ENCODE measurements at places on chromosomes 16 and 17.

- DNase-seq, result no peak
Observed at GRCh38 chr17:58947824-58948223, 158.9 kb downstream of the TRIM37 start.

GRCh38 chr16:20918486-20919239, 18.1 kb downstream of the LYRM1 start:
- DNase-seq, result peak; percentile 35

DNA sequence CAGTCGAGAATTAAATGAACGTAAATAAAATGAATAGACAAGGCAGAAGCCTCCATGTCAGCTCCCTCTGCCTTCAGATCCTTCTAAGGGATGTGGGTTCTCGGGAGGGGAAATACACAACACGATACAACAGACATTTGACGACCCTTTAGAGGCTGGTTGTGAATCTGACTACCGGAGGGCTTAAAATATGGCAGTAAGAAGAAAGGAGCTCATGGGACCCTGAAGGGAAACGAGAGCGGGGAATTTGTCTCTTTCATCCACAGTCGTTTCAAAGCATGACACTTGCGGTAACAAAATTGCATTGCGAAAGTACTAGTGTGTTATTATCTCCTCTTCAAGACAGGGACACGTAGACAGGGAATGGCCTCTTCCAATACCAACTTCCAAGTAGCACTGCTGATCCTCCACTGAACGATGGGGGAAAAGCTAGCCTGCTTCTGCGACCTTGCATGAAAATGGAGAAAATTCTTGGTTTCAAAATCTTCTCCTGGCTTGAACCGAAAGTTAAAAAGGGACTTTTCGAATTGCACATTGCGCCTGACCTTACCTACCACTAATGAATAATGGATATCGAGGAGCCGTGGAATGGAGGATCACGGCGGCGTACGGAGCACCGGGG, 1.2 kb upstream of the TNRC6C start:
- peak; percentile 29 for DNase-seq

DNA sequence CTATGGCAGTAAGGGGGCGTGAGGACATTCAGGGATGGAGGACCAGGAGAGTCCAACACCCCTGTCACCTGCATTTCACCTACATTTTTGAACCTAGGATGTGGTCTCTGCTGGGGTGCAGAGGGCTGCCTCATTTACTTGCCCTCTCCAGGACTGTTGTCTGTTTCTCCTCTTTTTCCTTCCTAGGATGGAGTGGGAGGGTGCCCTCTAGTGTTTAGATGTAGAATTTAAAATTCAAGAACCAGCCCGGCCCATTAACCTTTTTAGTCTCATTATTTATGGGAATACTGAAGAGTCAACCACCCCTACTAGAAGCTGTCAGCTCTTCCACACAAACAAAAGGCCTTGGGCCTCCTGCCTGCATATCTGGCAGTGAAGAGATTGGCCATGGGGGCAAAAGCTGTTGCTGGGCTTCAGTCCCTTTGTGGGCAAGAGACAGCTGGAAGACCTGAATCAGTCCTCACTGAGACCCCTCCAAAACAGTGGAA, 2.5 kb upstream of the STARD3 start:
- peak; percentile 44 for DNase-seq

- DNase-seq, result no peak
Observed at GRCh38 chr16:67858500-67858899, 11.0 kb upstream of the CENPT start.

GRCh38 chr17:39230361-39230760, 4.6 kb upstream of the STAC2 start:
- no peak for DNase-seq

DNA sequence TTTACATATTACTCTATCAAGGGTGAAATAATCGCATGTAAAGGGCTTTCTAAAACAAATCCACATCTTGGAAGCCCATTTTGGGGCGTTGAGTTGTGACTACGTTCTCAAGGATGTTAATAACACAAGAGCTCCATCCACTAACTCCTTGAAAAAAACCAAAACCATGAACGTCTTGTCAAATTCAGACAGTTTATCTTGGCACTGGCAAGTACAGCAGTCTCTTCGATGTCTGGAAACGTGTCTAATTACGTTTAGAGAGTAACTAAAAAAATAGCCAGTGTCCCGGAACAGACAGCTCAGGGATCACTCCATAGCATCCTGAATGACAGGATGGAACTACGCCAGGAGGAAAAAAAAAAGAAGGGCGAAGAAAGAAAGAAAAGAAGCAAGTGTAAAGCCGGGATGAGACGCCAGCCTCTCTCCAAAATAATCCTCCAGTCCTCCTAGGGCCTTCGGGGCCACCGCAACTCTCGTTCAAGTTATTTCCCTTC, 954 bp downstream of the MYO1D start:
- DNase-seq, result peak; percentile 1

- no peak for DNase-seq
Observed at GRCh38 chr16:74923766-74924460, 61.0 kb downstream of the WDR59 start.

DNA sequence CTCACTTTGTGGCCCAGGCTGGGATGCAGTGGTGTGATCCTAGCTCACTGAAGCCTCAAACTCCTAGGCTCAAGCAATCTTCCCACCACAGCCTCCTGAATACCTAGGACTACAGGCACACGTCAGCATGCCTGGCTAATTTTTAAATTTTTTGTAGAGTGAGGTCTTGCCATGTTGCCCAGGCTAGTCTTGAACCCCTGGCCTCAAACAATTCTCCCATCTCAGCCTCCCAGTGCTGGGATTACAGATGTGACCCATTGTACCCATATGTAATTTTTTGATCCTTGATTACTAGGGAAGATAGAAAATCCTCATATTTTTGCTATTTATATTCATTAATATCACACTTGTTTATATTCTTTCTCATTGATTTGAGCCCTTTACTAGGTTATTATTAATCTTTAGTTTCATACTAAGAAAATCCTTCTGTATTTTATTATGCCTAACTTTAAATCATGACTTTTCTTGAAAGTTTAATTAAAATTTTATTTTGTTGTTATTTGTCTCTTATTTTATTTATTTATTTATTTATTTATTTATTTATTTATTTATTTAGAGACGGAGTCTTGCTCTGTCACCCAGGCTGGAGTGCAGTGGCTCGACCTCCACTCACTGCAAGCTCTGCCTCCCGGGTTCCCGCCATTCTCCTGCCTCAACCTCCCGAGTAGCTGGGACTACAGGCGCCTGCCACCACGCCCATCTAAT, 75.4 kb downstream of the BCAS3 start:
- no peak for DNase-seq

GRCh38 chr17:47687748-47688147, 6.2 kb upstream of the TBKBP1 start:
- DNase-seq, result peak; percentile 44

DNA sequence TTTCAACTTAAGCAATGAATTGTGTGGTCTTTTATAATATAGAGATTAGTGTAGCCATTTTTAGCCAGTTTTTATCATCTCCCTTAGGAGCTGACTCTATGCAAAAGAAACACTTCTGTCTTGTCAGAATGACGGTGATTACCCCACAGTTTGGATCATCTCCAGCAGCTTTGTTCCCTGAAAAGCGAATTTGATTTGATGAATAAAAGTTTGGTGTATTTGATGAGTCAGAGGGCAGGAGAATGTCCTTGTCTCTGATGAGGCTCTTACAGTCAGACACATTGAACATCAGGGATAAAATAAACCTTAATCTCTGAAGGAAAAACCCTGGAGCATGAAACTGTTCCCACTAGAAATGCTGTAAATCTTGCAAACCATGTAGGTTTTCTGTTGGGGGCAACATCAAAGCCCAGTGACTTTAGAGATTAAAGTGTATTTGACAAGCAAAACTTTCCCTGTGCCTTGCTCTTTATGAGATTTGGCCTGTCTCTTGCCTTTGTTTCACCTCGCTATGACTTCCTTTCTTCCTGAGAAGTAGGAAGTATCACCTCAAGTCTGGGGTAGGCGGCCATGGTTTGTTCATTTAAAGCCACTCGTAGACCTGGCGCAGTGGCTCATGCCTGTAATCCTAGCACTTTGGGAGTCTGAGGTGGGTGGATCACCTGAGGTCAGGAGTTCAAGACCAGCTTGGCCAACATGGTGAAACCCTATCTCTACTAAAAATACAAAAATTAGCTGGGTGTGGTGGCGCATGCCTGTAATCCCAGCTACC, 209.3 kb downstream of the FTO start:
- DNase-seq, result peak; percentile 94

DNA sequence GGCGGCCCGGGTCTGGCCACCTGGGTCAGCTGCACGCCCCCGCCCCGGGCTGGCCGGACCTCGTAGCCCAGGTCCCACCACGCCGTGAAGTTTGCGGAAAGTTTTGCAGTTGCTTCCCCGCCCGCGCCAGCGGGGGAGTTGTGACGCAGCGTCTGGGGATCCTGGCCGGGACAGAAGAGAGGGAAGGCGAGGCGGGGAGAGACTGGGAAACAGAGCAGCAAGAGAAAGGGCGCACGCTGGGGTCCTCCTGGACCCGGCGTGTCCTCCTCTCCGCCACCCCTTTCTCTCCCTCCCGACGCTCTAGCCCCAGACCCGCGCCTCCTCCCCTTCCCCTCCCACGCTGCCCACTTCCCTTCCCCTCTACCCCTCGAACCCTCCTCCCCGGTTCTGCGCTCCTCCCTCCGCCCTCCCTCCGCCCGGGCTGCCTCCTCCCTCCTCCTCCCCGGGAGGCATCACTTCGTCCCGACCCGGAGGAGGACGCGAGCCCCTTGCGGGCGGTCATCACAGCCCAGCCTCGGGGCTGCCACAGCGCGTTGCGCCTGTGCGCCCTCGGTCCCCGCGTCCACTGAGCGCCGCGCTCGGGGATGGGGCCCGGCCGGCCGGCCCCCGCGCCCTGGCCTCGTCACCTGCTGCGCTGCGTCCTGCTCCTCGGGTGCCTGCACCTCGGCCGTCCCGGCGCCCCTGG, at the start of gene MRC2:
Gene MRC2, plus strand, starts transcription at position 452 of the 685 bp plus-strand sequence. Its CDS starts 133 bp downstream, at position 585.
- peak; percentile 82 for DNase-seq

DNA sequence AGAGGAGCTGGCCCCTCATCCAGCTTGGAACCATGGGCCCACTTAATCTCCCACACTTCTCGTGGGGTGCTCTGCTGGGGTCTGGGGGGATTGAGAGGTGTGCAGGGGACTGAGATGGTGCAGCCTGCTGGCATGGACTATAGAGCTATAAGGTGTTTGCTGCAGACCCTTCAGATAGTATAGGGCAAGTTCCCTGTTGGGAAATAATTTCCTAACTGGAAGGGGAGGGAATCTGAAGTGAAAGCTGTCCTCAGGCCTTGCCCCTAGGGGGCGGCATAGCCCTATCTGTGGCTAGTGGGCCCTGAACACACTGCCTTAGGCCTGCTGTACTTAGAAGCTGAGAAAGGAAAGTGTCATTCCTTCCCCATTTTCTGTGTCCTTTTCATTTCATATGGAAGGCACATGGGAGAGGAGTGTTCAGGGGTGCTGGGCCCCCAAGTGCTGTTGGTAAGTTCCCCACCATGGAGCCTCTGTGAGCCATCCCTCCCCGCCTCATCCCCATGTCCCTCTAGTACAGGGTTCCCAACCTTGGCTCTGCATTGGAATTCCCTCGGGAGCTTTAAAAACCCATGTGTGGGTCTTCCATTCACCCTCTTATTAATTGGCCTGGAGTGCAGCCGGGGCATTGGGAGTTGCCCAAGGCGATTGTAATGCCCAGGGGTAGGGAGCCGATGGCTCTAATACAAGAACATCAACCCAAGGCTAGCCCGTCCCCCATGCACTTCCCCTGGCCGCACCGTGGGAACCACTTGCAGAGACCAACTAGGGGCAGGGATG, 19.7 kb downstream of the GOSR2 start:
- peak; percentile 75 for DNase-seq

- no peak for DNase-seq
Observed at GRCh38 chr16:80670170-80670865, 129.5 kb downstream of the DYNLRB2 start.

DNA sequence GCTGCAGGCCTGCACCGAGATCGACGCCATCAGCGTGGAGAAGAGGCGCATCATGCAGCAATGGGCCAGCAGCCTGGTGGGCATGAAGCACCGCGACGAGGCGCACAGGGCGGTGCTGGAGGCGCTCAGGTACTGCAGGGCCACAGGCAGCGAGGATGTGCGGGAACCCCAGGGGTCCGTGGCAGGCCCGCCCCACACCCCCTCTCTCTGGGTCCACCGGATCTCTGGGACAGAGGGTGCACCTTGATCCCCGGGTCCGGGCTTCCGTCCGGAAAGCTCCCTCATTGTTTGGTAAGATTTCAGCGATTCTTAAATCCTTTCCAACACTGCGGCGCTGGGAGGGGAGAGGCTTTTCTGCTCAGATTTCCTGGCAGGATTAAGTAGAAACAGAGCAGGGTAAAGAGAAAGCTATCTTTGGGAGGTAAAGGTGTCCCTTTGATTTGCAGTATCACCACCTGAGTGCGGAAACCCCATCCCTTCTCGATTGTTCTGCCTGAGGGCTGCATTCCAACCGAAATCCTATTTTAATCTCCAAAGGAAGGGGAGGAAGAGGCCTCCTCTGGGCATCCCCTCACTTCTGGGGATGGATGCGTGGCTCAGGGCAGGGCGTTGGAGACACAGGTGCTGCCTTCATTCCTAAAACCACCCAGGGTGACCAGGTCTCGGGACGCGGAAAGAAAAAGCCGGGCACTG, 29.2 kb downstream of the CCDC40 start:
- DNase-seq, result no peak

DNA sequence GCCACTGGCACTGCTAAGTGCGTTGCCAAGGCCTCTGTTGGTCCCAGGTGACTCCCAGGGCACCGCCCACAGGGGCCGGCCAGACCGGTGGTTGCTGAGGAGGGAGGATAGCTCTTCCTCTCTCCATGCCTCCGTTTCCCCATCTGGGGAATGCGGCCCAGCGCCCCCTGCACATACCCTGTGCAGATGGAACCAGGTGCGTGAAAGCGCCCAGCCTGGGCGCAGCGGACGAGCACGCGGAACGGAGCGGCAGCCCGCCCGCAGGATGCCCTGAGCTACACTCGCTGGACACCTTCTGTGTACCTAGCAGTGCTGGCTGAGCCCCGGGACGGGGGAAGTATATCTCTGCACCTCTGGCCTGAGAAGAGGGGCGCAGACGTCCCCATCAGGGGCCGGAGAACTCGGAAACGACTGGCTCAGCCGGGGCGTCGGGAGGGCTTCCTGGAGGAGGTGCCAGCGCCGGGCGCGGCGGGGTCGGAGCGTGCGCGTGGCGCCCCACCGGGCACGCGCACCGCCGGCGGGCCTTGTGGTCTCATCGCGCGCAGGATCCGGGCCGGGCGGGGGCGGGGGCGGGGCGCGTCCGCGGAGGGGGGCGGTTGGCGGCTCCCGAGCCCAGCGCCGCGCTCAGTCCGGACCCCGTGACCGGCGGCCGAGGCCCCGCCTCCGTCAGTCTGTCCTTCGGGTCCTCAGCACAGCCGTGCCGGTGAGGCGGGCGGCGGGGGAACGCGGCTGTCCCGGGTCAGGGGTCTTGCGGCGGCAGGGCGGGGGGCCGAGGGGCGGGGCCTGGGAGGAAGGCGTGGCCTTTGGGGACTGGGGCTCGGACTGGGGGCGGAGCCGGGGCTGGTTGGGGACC, at the start of the genes CCDC78 and HAGHL:
Gene CCDC78, minus strand, starts transcription at position 6 of the 853 bp plus-strand sequence. CDS start 76 bp downstream, outside the sequence.
Gene HAGHL, plus strand, starts transcription at position 669 of the 853 bp plus-strand sequence. CDS start 404 bp downstream, outside the sequence.
- DNase-seq, result peak; percentile 34

DNA sequence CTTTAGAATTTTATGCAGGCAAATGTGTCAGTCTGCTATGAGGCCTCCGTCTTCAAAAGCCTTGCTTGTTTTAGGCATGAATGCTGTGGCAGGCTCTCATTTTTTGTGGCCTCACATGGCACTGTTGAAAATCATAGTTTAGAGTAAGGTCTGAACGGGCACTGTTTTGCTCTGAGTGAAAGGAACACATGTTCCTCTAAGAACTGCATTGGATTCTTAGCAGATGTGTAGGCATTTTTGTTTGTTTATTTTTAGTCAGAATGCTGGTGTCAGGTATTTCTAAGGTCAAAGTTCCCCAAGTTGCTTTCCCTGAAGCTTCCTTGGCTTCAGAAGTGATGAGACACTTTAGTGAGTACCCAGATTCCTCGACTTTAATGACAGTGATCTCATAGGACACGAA, 173.7 kb downstream of the HS3ST3B1 start:
- DNase-seq, result no peak

Measured in IMR-90 (cell line).